ENCODE measurements at places on chromosomes 3 and 15.

DNA sequence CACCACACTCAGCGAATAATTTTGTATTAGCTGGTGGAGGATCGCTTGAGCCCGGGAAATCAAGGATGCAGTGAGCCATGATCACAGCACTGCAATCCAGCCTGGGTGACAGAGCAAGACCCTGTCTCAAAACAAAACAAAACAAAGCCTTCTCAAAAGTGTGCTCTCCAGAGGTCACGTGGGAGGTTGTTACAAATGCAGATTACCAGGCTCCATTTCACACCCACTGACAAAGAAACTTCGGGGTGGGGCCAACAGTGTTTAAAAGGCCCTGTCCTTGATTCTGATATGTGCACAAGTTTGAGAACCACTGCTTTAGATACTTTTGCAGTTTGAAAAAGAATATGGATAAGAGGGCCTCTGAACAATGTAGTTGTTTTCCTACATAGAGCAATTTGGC, 80.5 kb downstream of the UBE2E2 start:
- DNase-seq: no peak

GRCh38 chr3:133487204-133487603, 86.3 kb upstream of the CDV3 start:
- no peak for DNase-seq

DNA sequence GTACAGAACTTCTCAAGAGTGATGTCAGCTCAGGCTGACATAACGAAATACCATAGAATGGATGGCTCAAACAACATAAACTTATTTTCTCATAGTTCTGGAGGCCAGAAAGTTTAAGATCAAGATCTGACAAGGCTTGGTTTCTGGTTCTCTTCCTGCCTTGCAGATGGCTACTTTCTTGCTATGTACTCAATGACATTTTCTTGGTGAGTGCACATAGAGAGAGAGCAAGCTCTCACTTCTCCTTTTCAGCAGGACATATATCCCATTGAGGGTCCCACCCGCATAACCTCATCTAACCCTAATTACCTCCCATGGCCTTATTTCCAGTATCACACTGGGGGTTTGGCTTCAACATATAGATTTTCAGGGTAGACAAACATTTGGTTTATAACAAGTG, 1072.1 kb downstream of the PLOD2 start:
- no peak for DNase-seq

- peak; percentile 63 for DNase-seq
These were observed at the start of gene DZIP1L for GRCh38 chr3:138114988-138115971. DZIP1L (minus strand) TSS chr3:138115608; CDS start chr3:138103971, 11,637 bp downstream.

GRCh38 chr3:179832333-179832854, 179.6 kb downstream of the USP13 start:
- DNase-seq: no peak

- peak; percentile 61 for DNase-seq
These were observed at the start of gene TMEM108 for GRCh38 chr3:133038089-133038730. TMEM108 (plus strand) TSS chr3:133038391.

DNA sequence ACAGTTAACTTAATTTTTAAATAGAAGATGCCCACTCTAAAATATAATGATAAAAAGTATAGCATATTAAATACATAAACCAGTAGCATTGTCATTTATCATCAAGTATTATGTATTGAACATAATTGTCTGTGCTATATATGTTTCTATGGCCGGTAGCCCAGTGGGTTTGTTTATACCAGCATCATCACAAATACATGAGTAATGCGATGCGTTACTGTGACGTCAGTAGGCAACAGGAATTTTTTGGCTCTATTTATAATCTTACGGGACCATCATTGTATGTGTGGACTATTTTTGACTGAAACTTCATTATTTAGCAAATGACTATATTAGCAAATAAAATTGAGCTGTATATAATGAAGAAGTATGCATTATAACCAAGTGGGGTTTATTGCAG, 82.1 kb downstream of the FLNB start:
- DNase-seq: no peak

- DNase-seq: no peak
These were observed 44.1 kb downstream of the KLHL25 start for GRCh38 chr15:85750319-85751290.

DNA sequence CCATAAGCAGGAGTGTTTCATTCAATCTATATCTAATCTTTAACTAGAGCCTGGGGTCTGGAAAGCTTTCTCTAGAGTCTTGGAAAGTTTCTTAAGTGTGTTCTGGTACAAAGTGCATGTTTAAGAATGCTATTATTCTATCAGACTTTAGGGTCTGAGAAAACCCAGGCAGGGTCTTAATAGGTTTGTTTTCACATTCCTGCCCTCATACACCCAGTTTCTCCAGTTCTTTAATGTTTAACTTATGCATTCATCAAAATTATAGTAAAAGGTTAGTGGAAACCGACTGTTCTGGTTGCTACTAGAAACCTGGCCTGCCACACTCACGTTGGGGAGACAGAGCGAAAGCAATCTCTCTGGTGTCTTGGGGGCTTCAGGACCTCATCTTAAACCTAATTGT, 102.9 kb upstream of the WDR72 start:
- no peak for DNase-seq

DNA sequence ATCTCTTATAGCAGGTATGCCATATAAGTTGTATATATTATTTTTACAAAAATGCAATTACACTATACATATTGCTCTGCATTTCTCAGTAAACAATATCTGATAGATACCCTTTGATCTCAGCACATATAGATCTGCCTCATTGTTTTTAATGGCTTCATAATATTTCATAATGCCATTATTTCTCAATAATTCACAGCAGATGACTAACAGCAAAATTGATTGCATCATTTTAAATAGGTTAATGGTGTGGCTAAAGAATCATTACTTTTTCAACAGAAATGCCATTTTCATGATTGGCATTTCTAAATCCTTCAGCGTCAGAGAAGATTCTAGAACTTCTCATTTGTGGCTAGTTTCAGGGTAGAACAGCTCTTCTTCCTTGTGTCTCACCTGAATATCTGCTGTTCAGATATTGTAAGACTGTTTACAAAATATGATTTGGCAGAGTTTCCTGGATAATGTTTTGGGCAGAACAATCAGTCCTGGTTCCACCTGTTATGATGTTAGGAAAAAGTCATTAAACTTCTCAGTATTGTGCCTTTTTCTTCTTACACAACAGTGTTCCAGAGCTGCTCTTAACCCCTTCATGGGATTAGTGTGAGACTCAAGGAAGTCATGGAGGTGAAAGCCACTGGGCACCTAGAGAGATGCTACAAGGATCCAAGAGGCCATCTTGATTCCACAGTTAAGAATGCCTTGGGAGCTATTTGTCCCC, 397.6 kb upstream of the THBS1 start:
- no peak for DNase-seq

DNA sequence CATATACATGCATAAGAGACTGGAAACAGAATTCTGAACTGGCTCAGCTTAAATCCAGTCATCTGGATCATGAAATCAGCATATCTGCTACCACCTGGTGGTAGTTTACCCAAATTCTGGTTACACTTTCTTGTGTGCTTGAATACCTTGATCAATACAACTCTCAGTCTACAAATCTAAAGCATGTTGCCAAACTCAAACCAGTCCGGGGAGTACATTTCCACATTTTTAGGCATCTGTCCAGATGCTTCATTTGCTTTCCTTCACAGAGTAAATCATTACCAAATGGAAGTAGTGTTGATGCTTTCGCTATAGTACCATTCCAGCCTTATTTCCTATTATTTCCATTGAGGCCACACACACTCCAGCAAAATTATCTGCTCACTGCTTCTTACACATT, 126.4 kb downstream of the P2RY1 start:
- no peak for DNase-seq

DNA sequence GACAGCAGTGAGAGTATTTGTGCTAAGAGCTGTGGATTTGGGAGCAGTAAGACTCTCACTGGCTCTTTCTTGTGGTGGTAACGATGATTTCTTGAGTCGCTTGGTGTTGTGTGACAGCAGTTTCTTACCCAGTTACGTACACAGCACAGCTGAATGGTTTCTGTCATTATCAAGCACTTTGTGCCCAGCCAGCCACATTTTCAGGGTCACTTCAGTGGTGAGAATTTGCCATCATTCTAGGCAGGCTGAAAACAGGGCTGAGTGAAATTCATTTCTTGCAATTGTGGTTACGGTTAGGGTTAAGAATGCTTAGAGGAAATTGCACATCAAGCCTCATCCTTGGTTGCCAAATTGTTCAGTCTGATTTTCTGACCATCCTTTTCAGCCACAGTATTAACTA, 130.1 kb downstream of the RYR3 start:
- DNase-seq: no peak

- DNase-seq: no peak
These were observed 127.1 kb downstream of the KCNMB2 start for GRCh38 chr3:178663201-178663934.

DNA sequence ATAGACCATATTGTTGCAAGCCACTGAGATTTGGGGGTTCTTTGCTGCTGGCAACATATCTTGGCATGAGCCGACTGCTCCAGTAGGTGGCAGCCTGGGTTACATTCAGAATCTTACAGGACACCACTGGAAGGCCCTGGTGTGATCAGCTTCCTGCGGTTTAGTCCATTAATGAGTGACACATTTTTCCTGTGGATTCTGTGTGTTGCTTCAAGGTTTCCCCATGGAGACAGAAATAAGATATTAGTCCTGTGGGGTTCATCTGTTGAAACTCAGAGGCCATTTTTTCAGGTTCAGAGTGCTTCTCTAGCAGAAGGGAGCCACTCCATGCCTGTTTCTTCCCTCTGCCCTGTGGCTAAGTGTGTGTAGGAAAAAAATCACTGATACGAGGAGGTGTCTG, 116.2 kb downstream of the MFSD1 start:
- DNase-seq: peak; percentile 26

- DNase-seq: no peak
These were observed 71.5 kb downstream of the STAC start for GRCh38 chr3:36451816-36452215.

GRCh38 chr15:31078471-31078870, 23.1 kb downstream of the TRPM1 start:
- DNase-seq: no peak

- no peak for DNase-seq
These were observed 30.8 kb downstream of the CCDC80 start for GRCh38 chr3:112610121-112610520.

DNA sequence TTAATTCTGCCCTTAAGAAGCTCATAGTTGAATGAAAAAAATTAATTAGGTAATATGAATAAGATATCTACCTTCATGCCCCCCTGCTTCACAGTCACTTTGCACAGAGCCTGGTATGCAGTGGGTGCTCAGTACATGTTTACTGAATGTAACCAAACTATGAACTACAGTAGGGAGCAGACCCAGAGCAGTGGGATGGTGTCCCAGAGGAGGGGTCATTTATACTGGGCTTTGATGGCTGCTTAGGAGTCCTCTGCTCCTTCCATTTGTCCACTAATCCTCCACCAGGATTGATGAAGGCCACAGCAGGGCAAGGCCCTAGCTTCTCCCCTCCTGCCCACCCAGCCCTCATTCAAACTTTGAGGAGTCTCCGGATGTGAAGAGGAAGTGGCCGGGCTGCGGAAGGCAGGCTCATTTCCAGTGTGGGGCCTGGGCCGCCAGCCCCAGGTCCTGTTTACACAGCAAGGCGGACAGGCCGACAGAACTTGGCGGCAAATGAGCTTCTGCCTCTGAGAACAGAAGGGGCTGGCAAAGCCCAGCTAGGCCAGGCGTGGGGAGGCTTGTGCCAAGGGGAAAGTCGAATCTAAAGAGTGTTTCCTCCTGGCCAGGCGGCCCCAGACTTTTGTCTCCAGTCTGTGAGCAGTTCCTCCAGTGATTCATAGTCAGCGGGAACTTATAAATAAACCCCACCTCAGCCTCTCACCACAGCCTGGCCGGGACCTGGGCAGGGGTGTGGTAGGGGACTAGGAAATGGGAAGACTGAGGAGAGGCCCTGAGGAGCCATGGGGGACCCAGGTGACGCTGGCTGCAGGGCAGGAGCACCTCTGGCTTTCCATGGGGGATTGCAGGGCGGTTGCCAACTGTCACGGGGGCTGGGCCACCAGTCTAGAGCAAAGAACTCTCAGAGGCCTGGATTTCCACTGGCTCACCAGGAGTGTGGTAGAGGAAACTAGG, 51.6 kb upstream of the LCTL start:
- DNase-seq: no peak

- DNase-seq: peak; percentile 6
These were observed 726 bp upstream of the PROK2 start for GRCh38 chr3:71785532-71786216.

DNA sequence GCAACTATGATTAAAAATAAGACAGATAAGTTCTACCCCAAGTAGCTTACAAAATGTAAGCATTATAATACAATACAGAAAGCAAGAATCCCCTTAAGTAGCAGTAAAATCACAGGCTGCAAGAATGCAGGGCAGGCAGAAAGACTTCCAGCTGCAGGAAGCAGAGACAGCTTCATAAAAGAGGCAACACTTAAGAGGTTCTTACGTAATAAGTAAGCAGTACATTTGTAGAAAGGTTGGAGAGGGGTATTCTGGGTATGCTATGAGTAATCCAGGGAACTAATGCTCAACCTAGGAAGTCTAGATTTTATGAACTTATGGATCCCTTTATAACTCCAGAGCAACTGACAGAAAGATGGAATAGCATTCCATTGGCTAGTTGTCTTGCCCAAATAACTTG, 151.6 kb downstream of the IL5RA start:
- no peak for DNase-seq

GRCh38 chr15:69092159-69092558, 68.3 kb upstream of the GLCE start:
- DNase-seq: no peak

GRCh38 chr15:82040862-82041261, 5.0 kb downstream of the MEX3B start:
- no peak for DNase-seq

Data from stimulated activated CD4-positive, alpha-beta T cell treated with anti-CD3 and anti-CD28 coated beads, Interleukin-15, amount 100 ng/mL, for 24 hours (primary cell).